Activated T-cell treated with anti-CD3 and anti-CD28 coated beads, Interleukin-2, amount 50 U/mL, for 72 hours (primary cell): ENCODE measurements at places on chromosomes 3 and 15.

GRCh38 chr3:35549690-35550089 is 89.6 kb upstream of the ARPP21 start:
- no peaks in the 10 kb centered on the region for H3K4me1 ChIP-seq
- no peak overlapping the region for H3K27ac ChIP-seq
- H3K27me3 ChIP-seq = no peaks in the 10 kb centered on the region
- no peak overlapping the region for H3K4me3 ChIP-seq
- no peaks in the 10 kb centered on the region for H3K36me3 ChIP-seq

DNA sequence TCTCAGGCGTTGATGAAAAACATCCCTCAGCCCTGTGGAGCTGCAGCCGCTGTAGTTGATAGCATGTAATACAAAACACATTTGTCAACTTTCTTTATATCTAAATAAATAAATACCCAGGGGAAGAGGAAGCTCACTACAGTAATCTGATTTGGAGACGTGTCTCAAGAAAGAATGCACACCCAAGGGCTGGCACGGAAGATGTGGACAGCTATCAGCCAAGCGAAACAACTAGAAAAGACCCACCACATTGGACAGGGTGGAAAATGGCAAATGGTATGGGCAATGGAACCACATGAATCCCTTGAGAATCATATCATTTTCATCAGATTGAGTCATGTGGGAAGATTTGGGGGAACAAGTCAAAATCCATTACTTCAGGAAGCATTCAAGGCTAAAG is 43.1 kb upstream of the ALDH1A3 start:
- no peak overlapping the region for H3K27ac ChIP-seq
- DNase-seq = no peak
- H3K36me3 ChIP-seq = no peaks in the 10 kb centered on the region
- no peaks in the 10 kb centered on the region for H3K4me1 ChIP-seq
- H3K4me3 ChIP-seq = no peak overlapping the region

DNA sequence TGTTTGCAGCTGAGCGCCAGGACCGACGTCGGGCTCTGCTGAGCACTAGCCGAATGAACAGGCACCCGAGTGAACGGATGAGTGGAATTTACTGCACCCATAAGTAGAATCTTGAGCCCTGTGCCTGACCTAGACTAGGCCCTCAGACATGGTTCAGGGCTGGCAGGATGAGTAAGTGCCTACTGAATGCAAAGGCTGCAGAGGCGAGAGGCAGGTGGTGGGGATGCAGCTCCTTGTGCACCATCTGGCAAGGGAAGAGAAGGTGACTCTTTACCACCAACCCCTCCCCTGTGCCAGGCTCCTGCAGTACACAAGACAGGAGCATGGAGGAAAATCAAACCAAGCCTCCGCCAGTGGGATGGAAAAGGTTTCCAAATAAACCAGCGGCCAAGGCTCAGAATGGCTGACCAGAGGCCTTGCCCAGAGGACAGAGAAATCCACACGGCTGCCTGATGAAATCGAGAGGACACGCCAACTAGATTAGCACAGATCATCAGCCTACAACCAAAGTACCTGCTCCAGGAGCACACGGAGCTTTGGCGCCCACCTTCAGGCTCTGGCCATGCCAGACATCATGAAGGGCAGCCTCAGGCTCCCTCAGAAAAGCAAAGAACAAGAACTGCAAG is 141.7 kb upstream of the IQSEC1 start:
- no peak overlapping the region for H3K4me3 ChIP-seq
- no peaks in the 10 kb centered on the region for H3K4me1 ChIP-seq
- no peak overlapping the region for H3K27ac ChIP-seq
- DNase-seq = no peak

DNA sequence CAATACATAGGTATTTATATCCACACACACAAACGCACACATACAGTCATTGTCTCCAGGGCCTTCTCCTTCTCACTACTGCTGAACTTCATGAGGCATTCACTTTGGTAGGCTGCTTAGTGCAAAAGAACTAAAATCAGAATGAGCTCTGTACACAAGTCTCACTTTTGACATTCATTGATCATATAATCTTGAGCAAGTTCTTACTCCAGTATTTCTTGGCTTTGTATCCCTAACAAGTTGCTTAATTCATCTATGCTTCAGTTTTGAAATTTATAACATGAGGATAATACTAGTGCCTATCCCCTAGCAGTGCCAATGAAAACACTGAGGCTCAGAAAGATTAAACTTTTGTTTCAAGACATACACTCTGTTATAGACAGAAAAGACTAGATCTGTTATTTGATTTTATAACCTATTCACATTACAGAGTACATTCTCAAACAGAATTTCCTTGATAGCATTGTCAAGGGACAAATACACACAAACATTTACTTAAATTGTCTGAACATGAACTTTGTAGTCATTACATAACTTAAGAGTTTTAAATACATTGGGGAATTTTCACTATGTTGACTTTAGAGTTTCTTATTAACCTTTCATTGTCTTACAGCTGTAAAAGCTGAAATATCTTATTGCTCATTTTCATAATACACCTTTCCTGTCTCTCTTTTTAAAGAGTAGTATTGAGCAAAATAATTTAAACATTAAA is 55.0 kb upstream of the SI start:
- no peak overlapping the region for H3K4me3 ChIP-seq
- H3K4me1 ChIP-seq = no peaks in the 10 kb centered on the region
- no peak for DNase-seq
- no peaks in the 10 kb centered on the region for H3K36me3 ChIP-seq
- no peaks in the 10 kb centered on the region for H3K27me3 ChIP-seq

DNA sequence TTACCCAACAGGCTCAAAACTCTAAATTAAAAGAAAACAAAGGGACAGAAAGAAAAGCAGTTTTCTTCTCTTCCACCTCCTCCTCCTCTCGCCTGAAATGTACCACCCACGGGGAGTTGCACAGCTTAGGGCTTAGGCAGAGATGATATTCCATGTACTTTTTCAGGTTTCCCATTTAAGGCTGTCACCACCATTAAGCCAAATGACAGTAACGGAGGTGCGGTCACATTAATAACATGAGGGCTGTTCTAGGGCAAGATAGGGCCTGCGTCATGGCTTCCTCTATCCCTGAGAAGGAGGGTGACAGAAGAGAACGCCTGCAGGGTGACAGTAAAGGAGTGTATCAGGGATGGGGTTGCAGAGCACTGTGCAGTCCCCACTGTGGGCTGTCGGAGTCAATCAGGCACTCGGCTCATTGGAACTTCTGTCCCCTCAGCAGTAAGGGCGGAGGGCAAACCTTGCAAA is 51.7 kb upstream of the TJP1 start:
- no peak for DNase-seq
- peaks cover 32% of the 10 kb centered on the region for H3K27me3 ChIP-seq
- no peaks in the 10 kb centered on the region for H3K4me1 ChIP-seq
- no peak overlapping the region for H3K4me3 ChIP-seq
- H3K36me3 ChIP-seq = no peaks in the 10 kb centered on the region
- no peak overlapping the region for H3K27ac ChIP-seq

GRCh38 chr15:85756411-85757072 is 38.2 kb downstream of the KLHL25 start:
- no peak overlapping the region for H3K27ac ChIP-seq
- peaks cover 9% of the 10 kb centered on the region for H3K4me1 ChIP-seq
- DNase-seq = no peak

GRCh38 chr3:107675233-107675900 is 152.6 kb downstream of the BBX start:
- H3K4me1 ChIP-seq = peaks cover 29% of the 10 kb centered on the region
- DNase-seq = no peak
- no peak overlapping the region for H3K27ac ChIP-seq
- no peaks in the 10 kb centered on the region for H3K36me3 ChIP-seq

DNA sequence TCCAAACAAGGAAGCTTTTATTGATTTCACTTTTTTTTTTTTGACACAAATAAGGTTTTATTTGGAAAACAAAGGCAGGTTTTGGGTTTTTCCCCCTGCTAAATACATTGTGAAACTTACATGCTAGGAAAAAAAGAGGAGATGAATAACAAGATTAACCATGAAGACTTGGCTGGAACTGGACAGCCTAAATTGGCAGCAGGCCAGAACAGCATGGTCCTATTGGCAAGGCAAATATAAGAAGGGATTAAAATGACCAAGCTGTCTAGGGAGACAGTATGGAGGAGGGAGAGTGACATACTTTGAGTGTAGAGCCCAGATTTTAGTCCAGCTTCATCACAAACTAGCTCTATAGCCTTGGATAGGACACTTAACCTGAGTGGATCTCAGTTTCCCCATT is 63.9 kb upstream of the BBX start:
- no peaks in the 10 kb centered on the region for H3K27me3 ChIP-seq
- H3K4me3 ChIP-seq = no peak overlapping the region
- H3K36me3 ChIP-seq = no peaks in the 10 kb centered on the region

DNA sequence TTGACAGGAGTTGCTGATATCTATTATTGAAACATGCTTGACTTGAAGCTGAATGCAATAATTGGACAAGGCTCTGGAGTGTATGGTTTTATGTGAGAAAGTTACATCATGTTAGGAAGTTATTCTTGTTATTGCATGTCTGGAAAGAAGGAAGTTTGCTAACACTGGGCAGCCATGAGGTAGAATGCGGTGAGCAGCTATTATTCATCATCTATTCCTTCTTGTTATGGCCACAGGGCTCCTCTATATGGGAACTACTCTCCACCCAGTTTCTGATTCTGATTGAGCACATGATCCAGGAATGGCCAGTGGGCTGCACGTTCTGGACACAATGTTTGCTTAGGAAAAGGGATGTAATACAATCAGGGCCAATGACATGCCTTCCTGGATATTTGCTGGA is 37.8 kb upstream of the SCN5A start:
- no peaks in the 10 kb centered on the region for H3K27me3 ChIP-seq
- H3K4me1 ChIP-seq = no peaks in the 10 kb centered on the region
- H3K27ac ChIP-seq = no peak overlapping the region
